ENCODE measurements at places on chromosomes 13 and 19.
A peak's percentile ranks its signal among the peaks of the same experiment; 100 is the strongest.

GRCh38 chr13:78102741-78103140 is 184.1 kb upstream of the EDNRB start:
- DNase-seq: no peak

- DNase-seq: no peak
Measured at GRCh38 chr13:48220981-48221685, 11.9 kb upstream of the ITM2B start.

DNA sequence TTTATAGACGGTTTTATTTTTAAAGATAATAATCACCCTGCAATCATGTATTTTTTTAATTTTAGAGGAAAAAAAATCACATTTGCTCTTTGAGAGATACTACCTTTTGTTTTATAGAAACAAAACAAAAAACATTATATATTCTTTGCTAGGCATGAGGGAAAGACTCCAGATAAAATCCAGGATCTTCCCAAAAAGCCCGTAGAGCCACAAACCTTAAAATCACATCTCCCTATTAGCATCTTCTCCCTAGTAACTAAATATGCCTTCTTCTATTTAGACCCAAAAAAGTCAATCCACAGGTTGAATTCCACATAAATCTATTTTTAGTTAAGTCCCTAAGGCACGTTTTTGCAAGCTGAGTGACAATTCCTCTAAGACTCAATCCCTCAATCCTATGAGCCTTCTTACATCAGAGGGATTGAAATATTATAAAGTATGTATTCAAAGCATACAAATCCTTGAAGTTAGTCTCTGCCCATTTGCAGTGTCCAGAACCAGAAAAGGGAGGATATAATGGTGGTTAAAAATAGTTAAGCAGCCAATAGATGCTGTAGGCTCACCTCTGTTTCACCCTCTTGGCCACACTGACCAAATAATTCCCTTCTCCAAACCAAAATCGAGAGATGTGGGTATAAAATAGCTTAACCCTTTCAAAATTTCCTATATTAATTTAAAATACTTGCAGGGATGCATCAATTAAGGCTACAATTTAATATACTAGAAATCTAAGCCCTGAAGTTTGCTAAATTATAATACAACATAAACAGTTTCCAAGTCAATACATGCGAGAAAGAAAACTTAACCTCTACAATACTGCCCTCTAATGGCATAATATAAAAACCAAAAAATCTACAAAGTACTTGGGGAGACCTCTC is 64.0 kb downstream of the SERP2 start:
- peak; percentile 76 for DNase-seq

DNA sequence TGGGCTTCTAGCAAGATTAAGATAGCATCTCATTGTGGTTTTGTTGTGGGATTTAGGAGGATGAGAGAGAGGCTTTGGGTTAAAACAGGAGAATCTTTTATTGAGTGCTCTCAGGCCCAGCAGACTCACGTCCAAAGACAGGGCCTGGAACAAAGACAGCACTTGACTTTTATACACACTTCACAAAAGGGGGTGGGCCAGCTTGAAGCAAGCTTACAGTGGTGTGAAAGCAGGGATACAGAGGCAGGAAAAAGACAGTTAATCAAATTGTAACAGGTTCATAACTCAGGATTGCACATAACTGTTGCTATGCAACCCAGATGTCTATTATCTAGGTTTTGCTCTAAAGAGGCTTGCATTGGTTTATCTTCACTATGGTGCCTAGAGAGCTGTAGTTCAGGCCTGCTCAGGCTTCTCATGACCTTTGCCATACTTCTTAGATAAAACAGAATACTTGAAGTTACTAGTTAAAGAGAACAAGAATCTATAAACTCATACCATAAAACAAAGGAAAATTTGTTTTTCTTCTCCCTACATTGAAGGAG is 42.2 kb upstream of the CEACAM21 start:
- DNase-seq: no peak

DNA sequence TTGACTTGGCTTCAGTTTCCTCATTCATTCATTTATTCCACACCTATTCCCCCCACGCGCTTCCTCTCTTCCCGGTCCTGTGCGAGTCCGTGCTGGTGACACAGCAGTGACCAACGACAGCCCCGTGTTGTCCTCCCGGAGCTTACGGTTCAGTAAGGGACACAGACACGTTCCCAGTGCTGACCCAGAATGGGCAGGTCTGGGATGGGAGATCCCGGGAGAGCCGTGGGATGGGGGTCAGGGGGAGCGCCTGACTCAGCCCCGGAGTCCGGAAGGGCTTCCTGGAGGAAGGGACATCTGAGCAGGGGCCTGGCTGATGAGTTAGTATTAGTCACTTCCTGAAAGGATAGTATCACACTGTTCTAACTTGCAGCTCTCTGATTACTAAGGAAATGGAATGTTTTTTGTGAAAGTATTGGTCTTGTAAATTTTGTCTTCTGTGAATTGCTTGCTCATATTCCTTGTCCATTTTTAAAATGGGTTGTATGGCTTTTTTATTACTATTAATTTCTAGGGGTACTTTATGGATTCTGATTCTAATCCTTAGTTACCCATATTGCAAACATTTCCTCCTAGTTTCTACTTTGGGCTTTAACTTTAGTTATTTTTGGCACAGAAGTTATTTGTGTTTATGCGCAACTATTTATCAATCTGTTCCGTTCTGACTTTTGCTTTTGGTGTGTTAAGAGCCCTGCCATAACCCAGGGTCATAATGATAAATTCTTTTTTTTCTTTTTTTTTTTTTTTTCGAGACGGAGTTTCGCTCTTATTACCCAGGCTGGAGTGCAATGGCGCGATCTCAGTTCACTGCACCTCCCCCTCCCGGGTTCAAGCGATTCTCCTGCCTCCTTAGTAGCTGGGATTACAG is 708 bp upstream of the ERCC1 start:
- DNase-seq: peak; percentile 76

DNA sequence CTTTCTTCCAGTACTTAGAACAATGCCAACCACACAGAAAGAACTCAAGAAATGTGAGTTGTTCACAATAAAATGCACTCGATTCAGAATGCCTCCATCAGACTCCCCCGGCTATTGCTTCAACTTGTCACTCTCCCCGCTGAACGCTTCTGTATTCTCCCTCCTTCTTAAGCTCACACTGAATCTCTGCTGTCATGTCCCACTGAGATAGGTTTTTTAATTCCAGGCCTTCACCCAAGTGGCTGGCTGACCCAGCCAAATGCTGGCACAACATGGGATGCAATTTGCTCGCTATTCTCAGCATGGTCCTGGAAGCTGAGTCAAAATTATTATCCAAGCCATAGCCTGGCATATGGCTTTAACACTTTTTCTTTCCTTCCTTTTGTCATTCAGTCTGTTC is 76.8 kb upstream of the SERP2 start:
- DNase-seq: no peak

DNA sequence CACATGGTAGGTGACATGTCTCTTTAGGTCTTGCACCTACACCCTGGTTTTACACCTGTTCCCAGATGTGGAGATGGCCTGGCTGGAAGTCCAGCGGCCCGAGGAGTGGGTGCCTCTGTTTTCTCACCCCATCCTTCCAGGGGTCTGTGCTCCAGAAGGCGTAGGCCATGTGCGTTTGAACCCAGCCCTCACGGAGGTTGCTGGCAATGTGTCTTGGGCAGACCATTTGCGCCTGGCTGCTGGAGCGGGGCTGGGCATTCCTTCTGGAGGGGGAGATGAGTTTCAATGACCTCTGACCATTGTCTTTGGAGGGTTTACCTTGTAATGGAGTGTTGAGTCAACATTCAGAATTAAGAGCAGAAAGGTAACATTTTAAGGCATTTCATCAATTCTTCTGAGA is 54.8 kb upstream of the ZNF536 start:
- DNase-seq: no peak

DNA sequence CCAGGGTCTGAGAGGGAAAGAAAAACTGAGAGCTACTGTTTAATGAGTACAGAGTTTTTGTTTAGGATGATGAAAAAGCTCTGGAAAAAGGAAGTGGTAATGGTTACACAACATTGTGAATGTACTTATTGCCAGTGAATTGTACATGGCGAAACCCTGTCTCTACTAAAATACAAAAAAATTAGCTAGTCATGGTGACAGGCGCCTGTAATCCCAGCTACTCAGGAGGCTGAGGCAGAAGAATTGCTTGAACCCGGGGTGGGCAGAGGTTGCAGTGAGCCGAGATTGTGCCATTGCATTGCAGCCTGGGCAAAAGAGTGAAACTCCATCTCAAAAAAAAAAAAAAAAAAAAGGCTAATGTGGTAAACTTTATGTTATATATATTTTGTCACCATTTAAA is 96.3 kb downstream of the VWA8 start:
- no peak for DNase-seq

- no peak for DNase-seq
Measured at GRCh38 chr13:45728759-45729158, 26.6 kb downstream of the CBY2 start.

DNA sequence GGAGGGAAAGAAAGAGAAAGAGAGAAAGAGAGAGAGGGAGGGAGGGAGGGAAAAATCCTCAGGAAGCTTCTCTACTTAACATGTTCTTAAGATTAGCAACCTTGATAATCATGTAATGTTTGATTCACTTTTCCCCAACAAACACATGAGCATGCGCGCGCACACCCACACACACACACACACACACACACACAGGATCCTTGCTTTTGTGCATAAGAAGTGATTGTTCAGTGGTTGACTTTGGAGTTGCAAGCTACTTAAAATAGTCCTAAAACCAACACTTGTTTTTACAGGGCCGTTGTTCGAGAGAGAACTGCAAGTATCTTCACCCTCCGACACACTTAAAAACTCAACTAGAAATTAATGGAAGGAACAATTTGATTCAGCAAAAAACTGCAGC is 100.0 kb upstream of the RAP2A start:
- no peak for DNase-seq

- no peak for DNase-seq
Measured at GRCh38 chr13:42967660-42968059, 24.4 kb downstream of the EPSTI1 start.

DNA sequence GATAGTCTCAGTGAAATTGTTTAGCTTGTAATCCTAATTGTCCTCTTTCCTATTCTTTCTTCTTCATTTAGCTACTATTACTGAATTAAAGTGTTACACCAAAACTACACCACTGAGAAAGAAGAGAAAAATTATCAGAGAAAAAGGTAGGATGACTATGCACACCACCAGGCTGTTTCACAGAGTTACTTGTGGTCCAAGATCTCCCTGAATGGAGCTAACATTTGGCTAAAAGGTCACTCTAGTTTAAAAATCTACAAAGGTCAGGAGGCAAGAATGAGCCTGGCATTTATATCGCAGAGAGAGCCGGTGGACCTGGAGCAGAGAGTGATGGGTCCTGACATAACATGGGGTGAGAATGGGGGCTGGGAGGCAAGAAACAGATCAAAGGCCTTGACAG is 37.0 kb upstream of the EEF1AKMT1 start:
- no peak for DNase-seq

GRCh38 chr19:10112037-10112761 is 706 bp downstream of the P2RY11 start:
- DNase-seq: no peak

DNA sequence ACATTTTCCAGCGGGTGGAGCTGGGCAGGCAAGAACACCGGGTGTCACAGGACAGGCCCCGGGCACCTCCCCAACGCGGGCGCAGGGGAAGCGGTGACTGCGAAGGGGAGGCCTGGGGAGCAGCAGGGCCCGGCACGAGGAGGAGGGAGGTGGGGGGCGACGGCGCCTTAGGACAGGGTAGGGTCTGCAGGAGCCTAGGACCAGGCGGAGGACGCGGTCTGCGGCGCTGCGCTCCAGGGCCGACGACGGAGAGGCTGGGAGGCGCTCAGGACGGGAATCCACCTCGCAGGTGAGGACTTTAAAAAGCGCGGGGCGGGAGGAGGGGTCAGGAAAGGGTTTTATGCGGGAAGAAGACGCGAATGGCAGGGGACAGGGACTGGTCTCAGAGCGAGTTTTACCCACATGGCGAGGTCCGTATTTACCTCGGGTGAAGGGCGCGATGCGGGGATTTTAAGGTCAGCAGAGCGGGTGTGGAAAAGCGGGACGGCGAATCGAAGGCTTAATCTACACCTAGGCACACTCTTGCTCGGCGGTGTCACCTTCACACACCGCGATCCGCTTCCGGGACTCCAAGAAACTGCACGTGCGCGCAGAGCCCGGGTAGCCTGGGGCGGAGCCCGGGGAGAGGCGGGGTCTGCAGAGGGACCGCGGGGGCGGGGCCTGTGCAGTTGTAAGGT is 13.5 kb downstream of the ERVV-2 start:
- DNase-seq: no peak

- no peak for DNase-seq
Measured at GRCh38 chr19:45852145-45852750, 10.7 kb downstream of the SYMPK start.

DNA sequence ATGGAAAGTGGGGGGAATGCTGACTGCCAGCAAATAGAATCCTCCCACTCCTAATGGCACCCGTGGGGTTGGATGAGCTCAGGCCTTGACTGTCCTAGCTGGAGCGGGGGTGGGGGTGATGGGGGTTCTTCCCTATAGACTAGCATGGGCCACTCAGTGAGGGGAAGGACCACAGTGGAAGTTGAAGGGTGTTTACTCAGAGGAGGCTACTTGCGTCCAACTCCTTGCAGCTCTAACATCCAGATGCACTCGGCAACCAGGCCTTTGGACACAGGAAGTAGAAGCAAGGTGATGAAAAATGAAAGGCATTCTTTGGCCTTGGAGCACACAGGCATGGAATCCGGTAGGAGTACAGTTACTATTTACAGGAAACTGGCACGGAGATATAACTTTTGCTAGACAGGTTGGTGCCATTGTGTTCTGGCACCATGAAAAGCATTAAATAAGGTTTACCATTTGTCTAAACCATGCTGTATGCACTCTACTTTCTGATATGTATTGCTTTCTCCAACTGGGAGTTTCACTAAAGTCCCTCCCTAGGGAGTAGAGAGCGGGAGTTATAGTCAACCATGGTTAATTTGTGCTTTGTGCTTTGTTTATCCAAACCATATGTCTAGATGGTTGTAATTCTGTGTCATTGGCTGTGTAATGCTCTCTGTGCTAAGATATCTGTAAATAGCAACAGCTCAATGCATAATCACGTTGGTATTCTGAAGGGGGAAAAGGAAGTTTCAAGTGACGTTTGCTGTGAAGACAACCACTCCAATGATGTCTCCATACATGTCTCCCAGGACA is 125.3 kb downstream of the TSHZ3 start:
- no peak for DNase-seq

DNA sequence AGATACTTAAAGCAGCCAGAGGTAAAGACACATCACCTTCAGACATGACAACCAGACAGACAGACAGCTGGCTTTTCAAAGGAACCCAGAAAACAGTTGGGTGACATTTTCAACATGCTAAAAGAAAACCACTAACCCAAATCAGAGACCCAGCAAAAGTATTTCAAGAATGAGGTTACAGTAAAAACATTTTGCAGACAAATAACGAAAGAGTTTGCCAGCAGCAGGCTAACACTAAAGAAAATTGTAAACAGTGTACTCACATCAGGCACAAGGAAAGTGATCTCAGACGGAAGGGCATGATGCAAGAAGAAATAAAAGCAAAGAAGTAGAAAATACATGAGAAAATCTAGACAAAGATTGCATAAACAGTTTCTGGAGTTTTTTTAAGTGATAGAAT is 46.4 kb downstream of the AP1M1 start:
- no peak for DNase-seq

GRCh38 chr13:48231080-48231479 is 1.9 kb upstream of the ITM2B start:
- no peak for DNase-seq

- no peak for DNase-seq
Measured at GRCh38 chr19:5595745-5596144, 26.8 kb downstream of the SAFB2 start.

GRCh38 chr13:44686531-44686934 is 110.4 kb upstream of the TSC22D1 start:
- DNase-seq: no peak

GRCh38 chr13:58955546-58956385 is 1208.0 kb downstream of the DIAPH3 start:
- no peak for DNase-seq

GRCh38 chr19:29524912-29525831 is 622 bp upstream of the VSTM2B start:
- no peak for DNase-seq
